ENCODE measurements at places on chromosomes 6 and 20.

GRCh38 chr20:49768204-49769047 is 44.2 kb upstream of the SLC9A8 start:
- peak; percentile 63 for DNase-seq

DNA sequence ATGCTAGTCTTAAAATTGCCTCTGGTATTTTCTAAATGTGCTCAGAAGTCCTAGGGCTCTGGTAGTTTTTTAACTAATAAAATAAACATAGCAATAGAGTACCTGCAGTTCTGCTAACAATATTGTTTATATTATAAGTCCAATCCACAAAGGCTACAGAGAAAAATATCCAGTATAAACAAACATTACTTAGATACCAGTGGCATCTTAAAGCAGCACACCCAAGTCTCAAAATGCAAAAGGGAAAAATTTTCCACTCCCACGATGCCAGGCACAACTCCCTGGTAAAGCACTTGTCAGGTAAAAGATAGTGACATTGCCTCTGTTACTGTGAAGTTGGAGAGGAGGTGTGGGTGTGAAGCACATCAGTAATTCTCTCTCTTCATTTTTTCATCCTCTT is 123.3 kb downstream of the OGFRL1 start:
- DNase-seq: no peak

GRCh38 chr20:60700728-60701127 is 551.3 kb upstream of the CDH4 start:
- DNase-seq: no peak

- no peak for DNase-seq
Measured at GRCh38 chr20:44228465-44229258, 18.1 kb upstream of the OSER1 start.

GRCh38 chr6:62283796-62284411 is 2.1 kb downstream of the KHDRBS2 start:
- DNase-seq: no peak

DNA sequence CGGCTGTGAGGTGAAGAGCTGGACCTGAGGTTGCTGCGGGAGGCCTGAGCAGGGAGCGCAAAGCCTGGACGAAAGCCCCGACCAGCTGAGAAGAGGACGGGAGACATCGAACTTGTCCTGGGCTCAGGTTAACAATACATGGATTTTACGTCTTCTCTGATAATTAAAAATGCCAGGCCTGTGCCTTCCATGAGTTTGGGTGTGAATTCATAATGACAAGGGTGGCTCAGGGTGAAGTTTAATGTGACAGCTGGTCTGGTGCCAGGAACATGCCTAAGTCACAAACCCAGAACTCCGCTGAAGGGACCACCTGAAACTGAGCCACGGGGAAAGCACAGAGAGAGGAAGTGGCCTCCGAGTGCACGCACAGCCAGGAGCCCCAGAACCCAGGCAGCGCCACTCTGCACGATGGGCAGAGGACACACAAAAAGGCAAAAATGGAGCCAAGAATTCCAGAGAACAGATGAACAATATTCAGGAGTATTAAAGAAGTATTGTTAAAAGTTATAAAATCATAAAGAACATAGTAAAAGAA is 150.1 kb upstream of the RPS6KA2 start:
- DNase-seq: no peak

GRCh38 chr20:44019638-44020335 is 105.1 kb downstream of the TOX2 start:
- DNase-seq: peak; percentile 55

- no peak for DNase-seq
Measured at GRCh38 chr6:35202066-35202546, 11.7 kb upstream of the SCUBE3 start.

DNA sequence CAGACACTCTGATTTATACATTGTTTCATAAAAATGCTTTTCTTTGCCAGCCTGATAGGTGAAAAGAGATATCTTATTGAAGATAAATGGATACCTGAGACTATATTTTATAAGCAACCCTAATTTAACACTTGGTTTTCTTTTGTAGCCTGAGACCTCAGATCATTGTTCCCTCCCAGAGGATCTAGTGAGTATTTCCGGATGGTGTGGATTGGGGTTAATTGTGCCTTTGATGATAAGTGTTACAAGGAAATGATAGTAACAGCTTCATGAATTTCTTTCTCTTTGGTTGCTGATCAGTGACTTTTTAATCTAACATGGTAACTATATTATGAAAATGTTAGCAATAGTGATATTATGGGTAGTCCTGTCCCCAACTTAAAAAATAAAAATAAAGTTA is 30.4 kb downstream of the KDM1B start:
- DNase-seq: no peak

DNA sequence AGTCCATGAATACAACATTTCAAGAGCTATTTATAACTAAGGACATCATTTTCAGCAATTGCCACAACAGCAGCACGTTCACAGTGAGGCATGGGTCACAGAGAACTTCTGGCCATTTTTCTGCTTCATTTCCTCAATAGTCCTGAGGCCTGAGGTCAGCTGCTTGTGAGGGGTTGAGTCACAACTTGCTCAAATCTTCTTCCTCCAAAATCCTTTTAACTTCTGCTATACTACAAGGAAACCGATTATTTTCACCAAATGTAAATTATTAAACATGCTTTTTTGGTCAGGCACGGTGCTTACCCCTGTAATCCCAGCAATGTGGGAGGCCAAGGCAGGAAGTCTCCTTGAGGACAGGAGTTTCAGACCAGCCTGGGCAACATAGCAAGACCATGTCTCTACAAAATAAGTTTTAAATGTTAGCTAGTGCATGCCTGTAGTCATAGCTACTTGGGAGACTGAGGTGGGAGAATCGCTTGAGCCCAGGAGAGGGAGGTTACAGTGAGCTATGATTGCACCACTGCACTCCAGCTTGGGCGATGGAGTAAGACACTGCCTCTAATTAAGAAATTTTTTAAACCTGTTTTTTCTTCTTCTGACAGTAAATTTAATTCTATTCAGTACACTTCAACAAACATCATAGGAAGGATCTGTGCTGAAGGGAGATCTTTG is 11.1 kb upstream of the SLC16A10 start:
- DNase-seq: no peak

GRCh38 chr6:158564243-158565121 is 4.6 kb downstream of the TMEM181 start:
- peak; percentile 46 for DNase-seq

- DNase-seq: peak; percentile 13
Measured at GRCh38 chr20:34190679-34191090, 50.5 kb upstream of the ASIP start.

DNA sequence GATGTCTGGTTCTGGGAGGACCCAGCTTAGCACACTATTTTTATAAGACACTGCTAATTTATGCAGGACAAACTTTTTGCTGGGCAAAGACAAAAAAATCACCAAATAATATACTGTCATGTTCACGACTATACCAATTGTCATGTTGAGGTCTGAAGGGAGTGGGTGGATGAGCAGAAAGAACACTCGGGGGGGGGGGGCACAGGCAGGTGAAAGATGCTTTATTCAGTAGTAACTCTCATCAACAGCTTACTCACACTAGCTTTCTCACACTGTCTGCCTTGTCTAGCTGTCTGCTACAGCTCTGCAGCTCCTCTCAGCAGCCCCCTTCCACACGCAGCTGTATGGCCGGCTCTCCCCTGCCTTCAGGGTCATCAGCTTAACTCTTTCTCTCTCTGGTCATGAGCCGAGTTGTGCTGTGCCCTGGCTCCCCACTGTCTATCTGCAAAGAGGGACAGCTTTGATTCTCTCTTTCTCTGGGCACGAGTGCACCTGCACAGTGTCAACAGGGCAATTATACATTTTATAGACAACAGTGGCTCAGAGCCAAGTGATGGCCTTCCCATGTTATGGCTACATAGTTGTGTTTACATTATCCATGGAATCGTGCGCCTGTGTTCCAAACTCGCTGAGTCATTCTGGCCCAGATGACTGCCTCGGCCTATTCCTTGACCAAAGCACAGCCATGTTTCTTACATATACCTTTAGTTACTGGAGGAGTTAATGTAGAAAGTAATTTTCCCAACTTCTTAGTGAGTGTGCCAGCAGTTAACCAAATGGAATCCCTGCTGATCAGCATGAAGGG is 187.7 kb upstream of the PRSS16 start:
- DNase-seq: no peak

DNA sequence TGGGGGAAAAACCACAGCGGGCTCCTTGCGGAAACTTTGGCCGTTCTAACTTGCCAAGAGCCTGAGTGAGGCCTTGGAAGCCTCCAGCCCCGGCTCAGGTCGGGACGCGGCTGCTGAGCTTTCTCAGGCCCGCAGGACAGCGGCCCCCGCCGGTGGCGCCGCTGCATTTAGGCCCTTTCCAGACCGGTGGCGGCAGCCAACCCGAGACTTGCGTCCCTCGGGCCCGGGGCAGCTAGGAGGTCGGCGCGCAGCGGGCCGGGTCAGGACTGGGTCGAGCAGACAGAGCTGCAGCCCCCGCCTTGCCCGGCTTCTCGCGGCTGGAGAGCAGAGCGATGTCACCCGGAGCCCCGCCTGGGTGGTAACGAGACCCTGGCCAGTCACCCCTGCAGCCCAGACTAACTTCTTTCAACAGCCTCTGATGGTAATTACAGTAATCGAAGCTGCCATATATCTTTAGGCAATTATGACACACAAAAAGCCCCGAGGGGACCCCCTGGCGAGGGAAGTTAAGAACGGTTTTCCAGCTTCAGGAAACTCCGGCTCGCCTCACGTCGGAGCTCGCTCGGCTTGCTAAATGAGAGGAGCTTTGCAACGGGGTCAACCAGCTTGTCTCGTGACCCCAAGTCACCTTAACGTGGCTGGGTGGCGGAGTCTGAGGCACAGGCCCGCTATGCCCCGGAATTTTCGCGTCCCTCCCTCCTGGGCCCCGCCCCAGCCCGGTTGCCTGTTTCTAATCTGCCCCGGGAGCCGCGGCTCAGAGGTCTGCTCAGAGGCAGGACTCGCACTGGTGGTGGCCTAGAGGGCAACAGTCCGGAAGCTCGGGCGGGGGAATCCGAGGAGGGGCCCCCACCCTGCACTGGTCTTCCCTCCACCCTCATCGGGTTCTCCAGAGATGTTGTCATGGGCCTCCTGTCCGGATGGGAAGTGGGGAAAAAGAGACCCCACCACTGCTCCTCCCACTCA is 3.0 kb downstream of the NR2E1 start:
- DNase-seq: no peak

- DNase-seq: no peak
Measured at GRCh38 chr6:137625808-137626207, 131.6 kb upstream of the OLIG3 start.

GRCh38 chr6:155030148-155030720 is 35.1 kb downstream of the TIAM2 start:
- no peak for DNase-seq
